HFFc6 (cell line): ENCODE measurements at places on chromosomes 13 and 19.

- DNase-seq: no peak
These were observed 7.5 kb downstream of the ARL11 start for GRCh38 chr13:49635599-49636433.

GRCh38 chr13:64239372-64239771, 2823.7 kb upstream of the PCDH20 start:
- DNase-seq: peak; percentile 68

DNA sequence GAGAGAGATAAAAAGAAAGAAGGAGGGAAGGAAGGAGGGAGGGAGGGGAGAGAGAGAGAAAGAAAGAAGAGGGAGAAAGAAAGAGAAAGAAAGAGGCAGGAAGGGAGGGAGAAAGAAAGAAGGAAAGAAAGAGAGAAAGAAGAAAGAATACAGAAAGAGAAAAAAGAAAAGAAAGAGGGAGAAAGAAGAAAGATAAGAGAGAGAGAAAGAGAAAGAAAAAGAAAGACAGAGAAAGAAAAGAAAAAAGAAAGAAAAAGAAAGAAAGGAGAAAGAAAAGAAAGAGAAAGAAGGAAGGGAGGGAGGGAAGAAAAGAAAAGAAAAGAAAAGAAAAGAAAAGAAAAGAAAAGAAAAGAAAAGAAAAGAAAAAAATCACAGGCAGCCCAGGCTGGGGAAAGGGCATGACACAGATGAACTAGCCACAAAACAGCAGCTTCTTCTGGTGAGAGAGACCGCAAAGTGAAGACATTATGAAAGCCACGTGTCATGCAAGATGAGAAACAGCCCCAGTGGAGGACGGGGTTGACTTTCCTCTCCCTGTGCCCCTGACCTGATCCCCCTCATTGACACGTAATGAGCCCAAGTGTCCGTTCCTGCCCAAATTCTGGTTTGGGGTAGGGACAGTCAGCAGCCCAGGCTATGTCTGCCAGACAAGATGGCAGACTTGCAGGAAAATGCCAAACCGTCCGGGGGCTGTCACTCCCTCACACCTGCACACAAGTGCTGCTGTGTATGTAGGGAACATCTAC, 102.1 kb downstream of the INSR start:
- DNase-seq: no peak

DNA sequence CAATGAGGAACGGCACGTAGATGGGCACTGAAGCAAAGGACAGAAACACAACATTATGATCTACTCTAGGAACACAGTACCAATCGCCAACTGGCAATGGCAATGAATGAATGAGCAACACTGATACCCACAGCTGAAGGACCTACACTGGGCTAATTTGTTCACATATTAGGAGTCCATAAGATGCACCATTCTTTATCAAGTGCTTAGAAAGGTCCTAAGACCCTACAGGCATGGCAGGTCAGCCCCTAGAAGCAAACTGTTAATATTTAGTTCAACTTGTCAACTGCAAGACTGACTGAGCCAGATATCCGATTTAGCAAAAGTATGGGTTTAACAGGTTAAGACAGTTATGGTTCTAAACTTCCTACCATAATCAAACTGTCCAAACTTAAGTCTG, 4.8 kb downstream of the SHISA2 start:
- DNase-seq: no peak

DNA sequence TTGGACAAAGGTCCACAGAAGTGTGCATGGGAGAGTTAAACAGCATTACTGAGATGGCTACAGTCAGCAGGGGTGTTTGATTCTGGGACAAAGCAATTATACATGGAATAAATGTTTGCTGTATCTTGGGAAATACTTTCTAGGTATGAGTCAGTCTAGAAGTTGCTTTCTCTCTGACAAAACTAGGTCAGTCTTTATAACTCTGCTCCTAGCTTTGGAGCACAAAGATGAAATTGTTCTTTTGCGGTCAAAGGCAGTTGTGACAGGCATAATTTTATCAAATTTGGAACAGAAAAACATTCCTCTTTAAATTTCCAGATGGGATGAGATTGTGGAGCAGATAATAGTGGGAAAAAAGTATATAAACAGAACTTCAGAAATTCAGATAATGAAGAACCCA, 1045.4 kb upstream of the MIR17HG start:
- DNase-seq: peak; percentile 14

- no peak for DNase-seq
These were observed 204.3 kb upstream of the IPO5 start for GRCh38 chr13:97749174-97749573.

DNA sequence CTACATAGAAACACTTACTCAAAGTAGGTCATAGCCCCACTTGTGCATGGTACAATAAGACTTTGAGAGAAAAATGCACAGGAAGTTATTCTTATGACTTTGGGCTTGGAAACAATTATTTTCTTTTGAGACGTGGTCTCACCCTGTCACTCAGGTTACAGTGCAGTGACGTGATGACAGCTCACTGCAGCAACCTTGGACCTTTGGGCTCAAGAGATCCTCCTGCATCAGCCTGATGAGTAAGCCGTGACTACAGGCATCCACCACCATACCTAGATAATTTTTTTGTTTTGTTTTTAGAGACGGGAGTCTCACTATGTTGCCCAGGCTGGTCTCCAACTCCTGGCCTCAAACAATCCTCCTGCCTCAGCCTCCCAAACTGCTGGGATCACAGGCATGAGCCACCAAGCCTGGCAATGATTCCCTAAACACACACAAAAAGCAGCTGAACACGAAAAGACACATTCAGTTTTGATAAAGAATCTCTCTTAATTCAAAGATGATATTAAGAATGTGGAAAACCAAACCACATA, 17.9 kb downstream of the NLRP9 start:
- DNase-seq: no peak

GRCh38 chr19:30439310-30439709, 67.1 kb downstream of the ZNF536 start:
- DNase-seq: no peak

GRCh38 chr13:112177450-112178288, 110.7 kb downstream of the SOX1 start:
- DNase-seq: no peak

- DNase-seq: peak; percentile 33
These were observed 10.9 kb downstream of the RFX1 start for GRCh38 chr19:13995017-13995728.

- DNase-seq: no peak
These were observed 25.9 kb upstream of the SPACA7 start for GRCh38 chr13:112350300-112350699.

DNA sequence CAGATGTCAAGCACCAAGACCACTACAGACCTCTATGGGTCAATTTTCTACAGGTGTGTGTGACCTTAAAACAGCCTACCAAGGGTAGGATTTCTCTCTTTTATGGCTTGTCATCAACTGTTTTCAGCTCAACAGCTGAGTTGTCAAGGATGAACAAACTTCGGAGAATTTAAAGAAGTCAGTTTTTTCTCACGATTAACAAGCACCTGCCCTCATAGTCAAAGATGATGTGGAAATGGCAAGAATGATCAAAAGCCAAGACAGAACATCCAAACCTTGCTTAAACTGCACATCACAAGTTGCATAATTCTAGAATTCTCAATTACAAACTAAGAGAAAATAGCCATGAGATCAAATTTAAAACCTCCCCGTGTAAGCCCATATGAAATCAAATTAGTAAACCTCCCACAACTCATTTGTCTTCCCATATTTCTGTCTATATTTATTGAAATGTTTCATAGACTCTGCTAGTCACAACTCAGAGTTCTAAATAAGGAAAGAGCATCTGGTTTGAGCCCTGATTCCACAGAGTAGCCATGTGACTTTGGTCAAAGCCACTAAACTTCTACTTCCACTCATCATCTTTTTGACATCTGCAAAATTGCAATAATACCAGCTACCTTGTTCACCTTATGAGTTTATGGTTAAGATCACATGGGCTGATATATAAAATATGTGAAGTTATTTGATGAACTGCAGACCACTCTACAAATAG, 521.5 kb upstream of the HTR2A start:
- no peak for DNase-seq

DNA sequence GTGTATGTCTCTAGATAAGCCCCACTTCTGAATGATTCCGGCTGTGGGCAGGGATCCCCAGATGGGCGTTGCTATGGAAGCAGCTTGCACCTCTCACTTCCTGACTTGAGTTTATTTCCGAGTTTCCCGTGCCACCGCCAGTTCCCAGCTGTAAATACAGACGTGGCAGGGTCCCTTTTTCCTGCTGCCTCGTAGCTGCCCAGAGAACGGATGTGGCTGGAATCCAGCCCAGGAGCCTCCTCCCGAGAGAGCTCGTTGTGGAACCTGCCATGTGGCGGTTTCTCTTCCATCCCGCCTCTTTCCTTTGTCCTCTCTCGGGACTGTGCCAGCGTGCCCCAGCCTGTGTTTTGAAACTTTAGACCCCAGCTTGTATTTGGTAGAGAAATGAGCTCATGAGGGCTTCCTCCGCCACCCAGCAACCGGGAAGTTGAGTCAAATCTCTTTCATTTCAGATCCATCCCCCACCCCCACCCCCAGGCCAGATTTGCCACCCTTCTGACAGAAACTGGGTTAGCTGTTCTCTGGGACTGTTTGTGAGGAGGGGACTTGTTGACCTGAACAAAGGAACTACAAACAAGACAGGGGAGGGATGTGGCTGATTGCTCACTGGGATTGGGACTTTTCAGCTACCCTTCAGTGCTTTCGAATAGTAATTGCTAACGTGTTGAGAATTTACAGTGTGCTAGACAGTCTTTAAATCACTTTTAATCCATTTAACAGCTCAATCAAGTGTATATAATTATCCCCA, 96.6 kb downstream of the SIPA1L3 start:
- peak; percentile 90 for DNase-seq

GRCh38 chr13:18953139-18953930, 228.3 kb downstream of the TUBA3C start:
- no peak for DNase-seq

DNA sequence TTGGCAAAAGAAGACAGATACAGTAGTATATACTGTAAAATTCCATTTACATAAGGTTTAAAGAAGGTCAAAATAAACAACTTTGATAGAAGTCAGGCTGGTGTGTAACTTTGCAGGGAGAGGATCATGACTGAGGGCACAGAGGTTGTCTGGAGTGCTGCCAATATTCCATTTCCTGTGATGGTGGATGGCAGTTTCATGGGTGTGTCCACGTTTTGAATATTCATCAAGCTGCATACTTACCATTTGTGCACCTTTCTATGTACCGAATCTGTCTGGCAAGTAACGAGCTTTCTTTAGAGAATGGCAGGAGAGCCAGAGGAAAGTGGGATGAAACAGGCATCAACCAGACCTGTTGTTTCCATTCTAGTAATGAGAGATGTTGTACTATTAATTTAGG, 420.5 kb upstream of the HTR2A start:
- no peak for DNase-seq

- no peak for DNase-seq
These were observed 110.1 kb downstream of the KCTD15 start for GRCh38 chr19:33906578-33907335.

GRCh38 chr19:12969292-12969988, at the start of gene DAND5:
TSS of gene DAND5 (plus strand) at chr19:12969576. CDS start at chr19:12969661, 85 bp downstream.
- DNase-seq: no peak
